ENCODE measurements at places on chromosomes 11 and 22. TPM values are rescaled to one million over a fixed set of nuclear protein-coding genes. Genes with fewer than 3 reads are reported as not detected.

- no peaks in the 10 kb centered on the region for H3K4me1 ChIP-seq
- no peak overlapping the region for H3K4me3 ChIP-seq
- no peaks in the 10 kb centered on the region for H3K27me3 ChIP-seq
- DNase-seq: no peak
- peaks cover 6% of the 10 kb centered on the region for H3K36me3 ChIP-seq
Observed at GRCh38 chr22:46897246-46897623, 134.8 kb downstream of the TBC1D22A start.

GRCh38 chr11:76510060-76511047 is 65.5 kb downstream of the EMSY start:
- H3K36me3 ChIP-seq: no peaks in the 10 kb centered on the region
- H3K27ac ChIP-seq: no peak overlapping the region
- peaks cover 9% of the 10 kb centered on the region for H3K4me1 ChIP-seq
- DNase-seq: no peak
- H3K27me3 ChIP-seq: no peaks in the 10 kb centered on the region

The OR52I2 gene
- total RNA-seq: not detected

The PSMC3 gene
- 131 TPM for total RNA-seq

The OR51B5 gene
- 0.32 TPM for total RNA-seq

Data from adrenal gland (tissue), 19 donors.